ENCODE measurements at places on chromosomes 3 and 15.

- DNase-seq = no peak
Measured at GRCh38 chr15:40042791-40043320, 3.9 kb upstream of the SRP14 start.

DNA sequence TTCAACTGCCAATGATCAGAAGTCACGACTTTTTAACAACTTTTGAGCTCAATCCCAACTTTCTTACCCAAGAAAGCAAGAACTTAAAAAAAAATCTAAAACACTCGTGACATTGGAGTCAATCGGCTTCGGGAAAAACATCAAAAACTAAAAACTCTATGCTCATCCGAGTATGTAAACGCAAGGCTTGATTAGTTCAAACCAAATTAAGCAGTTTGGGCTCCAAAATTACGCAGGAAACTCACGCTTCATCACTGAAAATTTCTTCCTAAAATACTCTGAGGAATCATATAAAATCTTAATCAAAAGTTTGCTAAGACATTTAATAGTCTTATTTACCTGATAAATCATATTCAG lies 1.6 kb downstream of the TRA2B start:
- no peak for DNase-seq

DNA sequence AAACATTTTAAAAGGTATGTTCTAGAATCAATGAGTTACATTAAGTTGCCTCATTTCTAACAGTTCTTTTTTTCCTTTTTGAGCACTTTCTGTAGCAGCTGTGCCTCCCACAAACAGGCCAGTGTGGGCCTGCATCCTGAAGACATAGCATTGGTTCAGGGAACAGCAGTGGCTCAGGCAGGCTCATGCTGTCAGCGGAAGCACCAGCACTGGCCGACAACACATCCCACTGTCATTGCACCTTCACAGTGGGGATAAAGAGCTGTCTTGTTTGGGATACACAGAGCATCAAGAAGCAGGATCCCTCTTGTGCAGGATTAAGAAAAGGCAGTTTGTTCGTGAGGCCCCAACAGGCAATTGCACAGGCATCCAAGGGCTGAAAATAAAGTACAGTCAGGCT lies 123.3 kb downstream of the MOBP start:
- DNase-seq = no peak

GRCh38 chr3:46725621-46726314 lies 8.1 kb upstream of the PRSS50 start:
- DNase-seq = no peak

DNA sequence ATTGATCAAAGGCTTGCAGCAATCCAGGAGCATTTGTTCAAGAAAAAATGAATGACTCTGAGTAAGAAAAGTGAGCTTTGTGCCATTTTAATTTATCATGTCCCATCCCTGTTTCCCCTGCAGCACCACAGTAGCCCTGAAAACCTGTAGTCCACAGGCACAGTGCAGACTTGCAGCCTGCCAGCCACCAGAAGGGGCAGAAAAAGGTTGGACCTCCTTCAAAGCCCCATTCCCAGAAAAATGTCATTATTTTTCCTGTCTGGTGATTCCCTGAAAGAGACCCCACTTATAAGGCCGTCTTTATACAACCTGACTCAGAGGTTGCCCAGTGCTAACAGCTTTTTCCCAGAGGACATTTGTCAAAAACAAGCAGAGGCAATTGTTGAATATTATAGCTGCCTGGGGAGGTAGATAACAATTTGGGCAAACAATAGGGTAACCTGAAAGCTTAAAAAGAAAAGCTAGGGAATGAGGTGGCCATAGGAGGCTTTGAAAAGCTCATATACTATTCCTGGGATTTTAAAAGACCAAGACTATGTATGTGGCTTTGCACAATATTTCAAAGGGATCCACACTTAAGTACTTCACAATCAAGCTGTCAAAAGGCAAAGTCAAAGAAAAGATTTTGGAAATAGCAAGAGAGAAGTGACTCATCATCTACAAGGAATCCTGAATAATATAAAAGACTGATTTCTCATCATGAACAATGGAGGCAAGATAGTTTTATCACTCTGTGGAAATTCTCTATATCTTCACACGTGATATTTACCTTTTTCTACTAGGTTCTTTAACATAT lies 136.8 kb upstream of the PLXNA1 start:
- no peak for DNase-seq

DNA sequence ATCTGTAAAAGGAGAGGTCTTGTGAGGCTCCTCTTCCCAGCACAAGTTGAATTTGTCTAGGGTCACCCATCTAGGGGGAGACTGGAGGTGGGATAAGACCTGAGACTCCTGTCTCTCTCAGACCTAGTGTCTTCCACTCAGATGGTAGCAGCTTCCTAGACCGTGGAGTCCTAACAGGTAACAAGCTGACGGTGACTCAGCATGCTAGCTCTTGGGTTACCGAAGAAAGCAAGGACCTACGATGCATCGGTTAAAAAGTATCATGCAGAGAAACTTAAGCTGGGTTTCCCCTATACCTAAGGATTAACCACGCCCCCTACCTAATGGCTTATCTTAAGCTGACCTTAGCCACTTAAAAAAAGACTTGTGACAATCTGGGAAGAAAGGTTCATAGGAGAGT lies 7.6 kb downstream of the LRRN1 start:
- DNase-seq = no peak

- no peak for DNase-seq
Measured at GRCh38 chr3:55128225-55128823, 200.5 kb upstream of the LRTM1 start.

Measured in NCI-H1092 (cell line).